ENCODE measurements at places on chromosomes 16 and 17.

- no peak for DNase-seq
Observed at GRCh38 chr17:64982139-64982915, 63.0 kb upstream of the LRRC37A3 start.

GRCh38 chr17:49486012-49486641 lies 9.0 kb upstream of the NGFR start:
- DNase-seq = no peak

DNA sequence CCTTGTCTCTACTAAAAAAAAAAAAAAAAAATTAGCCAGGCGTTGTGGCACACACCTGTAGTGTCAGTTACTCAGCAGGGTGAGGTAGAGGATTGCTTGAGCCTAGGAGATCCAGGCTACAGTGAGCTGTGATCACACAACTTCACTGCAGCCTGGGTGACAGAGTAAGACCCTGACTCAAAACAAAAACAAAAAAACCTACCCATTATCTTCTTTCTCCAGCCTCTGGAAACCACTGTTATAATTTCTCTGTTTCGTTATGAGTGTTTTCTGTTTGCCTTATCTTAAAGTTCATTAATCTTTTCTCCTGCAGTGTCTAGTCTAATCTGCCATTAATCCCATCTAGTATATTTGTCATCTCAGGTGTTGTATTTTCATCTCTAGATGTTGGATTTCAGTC lies 18.6 kb upstream of the CLTC start:
- DNase-seq = peak; percentile 85

DNA sequence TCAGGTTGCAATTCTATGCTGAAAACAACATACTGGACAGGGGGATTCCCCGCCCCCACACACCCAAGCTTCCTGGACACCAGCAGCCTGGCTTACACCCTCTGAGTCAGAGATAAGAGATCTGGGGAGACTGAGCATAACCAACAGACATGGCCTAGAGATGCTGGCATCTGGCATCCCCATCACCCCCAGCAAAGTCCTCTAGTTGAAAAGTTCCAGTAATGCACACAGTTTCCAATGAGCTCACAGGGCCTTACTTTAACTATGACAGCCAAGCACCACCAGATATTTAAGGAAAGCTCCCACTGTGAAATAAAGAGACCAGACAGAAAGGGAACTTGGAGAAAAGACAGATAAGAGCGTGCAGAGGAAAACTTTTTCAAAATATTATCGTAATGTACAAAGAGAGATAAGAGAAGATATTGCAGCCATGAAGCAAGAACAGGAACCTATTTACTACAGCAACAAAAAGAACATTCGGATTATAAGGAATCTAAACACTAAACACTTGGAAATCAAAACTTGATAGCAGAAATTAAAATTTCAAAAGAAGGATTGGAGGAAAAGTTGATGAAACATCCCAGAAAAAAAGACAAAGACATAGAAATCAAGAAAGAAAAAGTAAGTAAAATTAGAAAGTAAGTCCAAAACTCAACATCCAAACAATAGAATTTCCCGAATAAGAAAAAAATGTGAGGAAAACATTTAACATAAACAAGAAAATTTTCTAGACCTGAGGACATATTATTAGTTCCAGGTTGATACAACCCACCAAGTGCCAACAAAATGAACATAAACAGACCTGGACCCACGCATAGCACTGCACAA lies 17.2 kb upstream of the ALOX15 start:
- DNase-seq = peak; percentile 47

- DNase-seq = no peak
Observed at GRCh38 chr17:250487-251300, 69.2 kb upstream of the DOC2B start.

GRCh38 chr16:9695152-9695551 lies 487.1 kb downstream of the GRIN2A start:
- no peak for DNase-seq

Measured in activated CD4-positive, alpha-beta T cell treated with anti-CD3 and anti-CD28 coated beads, Interleukin-2, amount 50 U/mL, for 16 hours (primary cell).